Fibroblast of skin of left biceps (primary cell): ENCODE measurements at places on chromosomes 5 and 9.

- no peak for DNase-seq
These were observed 145.8 kb downstream of the BARX1 start for GRCh38 chr9:93809204-93809940.

GRCh38 chr9:18806232-18807080 lies 226.6 kb downstream of the SAXO1 start:
- DNase-seq = no peak

- no peak for DNase-seq
These were observed 20.6 kb downstream of the LIX1 start for GRCh38 chr5:97121848-97122247.

GRCh38 chr5:134127376-134127861 lies 12.9 kb downstream of the TCF7 start:
- no peak for DNase-seq

DNA sequence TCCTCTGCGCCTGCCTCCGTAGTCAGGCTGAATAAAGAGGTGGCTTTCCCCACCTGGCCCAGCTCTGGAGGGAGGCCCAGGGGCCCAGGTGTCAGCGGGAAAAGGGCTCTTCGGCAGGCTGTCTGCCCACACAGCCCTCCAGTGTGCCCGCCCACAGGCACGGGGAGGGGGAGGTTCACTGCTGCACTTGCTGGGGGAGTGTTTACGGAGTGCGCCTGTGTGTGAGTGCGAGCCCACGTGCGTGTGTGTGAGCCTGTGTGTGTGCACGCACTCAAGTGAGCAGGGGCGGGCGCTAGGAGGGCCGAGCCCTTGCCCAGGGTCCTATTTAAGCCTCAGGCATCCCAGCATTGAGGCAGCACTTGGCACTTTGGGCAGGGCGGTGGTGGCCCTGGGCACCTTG lies 10.9 kb downstream of the DNLZ start:
- DNase-seq = no peak

- peak; percentile 28 for DNase-seq
These were observed 697.0 kb upstream of the SEMA6A start for GRCh38 chr5:117271656-117272055.

DNA sequence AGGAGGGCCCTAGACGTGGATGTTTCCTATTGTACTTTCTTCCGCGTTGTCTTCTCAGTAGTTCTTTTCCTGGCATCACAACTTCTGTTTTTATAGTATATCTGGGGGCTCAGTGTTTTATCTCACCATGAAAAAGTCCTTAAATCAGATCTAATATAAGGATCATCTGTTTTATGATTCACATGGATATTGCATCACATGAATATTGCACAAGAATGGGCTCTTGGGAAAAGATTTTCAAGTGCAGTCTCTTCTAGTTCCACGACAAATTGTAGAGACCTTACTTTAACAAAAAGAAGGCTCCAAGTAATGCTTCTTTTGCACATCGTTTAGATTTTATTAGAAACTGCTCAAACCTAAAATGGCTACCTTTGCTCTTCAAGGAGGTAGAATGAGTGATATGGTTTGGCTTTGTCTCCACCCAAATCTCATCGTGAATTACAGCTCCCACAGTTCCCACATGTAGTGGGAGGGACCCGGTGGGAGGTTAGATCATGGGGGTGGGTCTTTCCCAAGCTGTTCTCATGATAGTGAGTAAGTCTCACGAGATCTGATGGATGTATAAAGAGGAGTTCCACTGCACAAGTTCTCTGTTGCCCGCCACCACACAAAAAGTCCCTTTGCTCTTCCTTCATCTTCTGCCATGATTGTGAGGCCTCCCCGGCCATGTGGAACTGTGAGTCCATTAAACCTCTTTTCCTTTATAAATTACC lies 53.7 kb upstream of the FAM120A start:
- DNase-seq = no peak

DNA sequence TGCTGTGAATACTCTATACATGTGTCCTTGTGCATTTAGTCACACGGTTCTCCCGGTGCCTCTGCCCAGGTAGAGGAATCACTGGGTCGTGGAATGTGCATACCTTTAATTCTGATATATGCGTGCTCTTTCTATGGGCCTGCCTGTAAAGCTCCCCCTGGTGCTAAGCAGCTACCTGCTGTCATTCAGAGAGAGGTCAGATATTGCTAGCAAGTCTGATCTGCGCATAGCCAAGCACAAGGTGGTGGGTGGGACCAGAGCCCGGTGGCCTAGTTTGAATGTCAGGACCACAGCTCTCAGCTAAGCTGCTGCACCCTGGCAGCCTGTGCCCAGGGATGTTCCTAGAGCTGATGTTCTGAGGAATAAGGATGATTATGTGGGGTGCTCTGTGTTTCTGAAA lies 33.4 kb downstream of the TJP2 start:
- DNase-seq = no peak

GRCh38 chr9:122246666-122247065 lies 17.9 kb upstream of the LHX6 start:
- DNase-seq = no peak

DNA sequence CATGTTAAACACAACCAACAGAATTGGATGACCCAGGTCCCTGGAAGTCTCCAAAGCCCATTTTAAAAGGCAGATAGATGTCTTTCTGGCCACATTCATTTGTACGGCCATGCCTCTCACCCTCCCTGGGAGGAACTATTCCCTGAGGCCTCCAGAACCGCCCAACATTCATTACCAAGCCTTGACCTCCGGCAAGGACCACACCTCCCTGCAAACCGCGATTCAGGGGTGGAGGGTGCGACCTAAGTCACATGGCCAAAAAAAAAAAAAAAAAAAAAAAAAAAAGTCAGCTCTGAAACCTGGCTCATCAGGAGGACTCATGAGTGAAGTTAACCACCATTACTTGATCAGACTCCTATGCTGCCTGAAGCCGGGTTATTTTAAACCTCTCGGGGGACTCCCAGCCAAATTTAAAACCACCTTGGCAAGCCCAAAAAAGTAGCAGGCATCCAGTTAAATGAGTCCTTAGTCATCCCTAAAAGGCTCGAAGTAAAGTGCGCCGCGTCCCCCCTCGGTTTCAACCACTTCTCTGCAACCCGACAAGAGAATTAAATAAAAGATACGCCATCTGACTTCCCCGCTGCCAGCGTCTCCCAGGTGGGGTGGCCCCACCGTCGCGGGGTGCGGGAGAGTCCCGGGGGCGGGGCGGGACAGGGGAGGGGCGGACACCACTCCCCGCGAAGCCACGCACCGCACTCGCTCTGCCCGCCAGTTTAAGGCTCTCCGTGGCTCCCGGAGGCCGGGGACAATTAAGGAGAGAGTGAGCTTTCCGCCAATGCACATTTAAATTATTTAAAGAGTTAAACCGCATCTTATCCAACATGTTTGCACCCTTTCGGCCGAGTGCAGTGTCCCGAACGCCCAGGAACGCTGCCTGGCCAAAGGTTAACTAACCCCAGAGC lies 2.3 kb downstream of the KLF9 start:
- DNase-seq = no peak

DNA sequence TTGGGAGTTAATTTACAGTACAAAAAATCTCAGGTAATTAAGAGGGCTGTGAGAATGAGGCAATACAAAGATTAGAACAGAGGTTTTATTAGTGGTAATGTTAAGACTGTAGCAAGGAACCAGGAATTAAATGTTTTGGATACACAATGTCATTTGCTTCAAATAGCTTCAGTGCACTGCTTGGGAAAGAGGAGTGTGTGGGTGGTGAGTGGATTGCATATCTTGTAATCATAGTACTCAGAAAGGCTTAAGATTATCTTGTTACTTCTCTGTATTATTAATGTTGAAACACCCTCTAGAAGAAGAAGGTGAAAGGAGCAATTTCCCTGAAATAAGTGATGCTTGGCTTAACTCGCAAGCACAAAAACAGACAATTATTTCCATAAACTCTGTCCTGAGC lies 21.0 kb upstream of the TBCA start:
- DNase-seq = no peak

DNA sequence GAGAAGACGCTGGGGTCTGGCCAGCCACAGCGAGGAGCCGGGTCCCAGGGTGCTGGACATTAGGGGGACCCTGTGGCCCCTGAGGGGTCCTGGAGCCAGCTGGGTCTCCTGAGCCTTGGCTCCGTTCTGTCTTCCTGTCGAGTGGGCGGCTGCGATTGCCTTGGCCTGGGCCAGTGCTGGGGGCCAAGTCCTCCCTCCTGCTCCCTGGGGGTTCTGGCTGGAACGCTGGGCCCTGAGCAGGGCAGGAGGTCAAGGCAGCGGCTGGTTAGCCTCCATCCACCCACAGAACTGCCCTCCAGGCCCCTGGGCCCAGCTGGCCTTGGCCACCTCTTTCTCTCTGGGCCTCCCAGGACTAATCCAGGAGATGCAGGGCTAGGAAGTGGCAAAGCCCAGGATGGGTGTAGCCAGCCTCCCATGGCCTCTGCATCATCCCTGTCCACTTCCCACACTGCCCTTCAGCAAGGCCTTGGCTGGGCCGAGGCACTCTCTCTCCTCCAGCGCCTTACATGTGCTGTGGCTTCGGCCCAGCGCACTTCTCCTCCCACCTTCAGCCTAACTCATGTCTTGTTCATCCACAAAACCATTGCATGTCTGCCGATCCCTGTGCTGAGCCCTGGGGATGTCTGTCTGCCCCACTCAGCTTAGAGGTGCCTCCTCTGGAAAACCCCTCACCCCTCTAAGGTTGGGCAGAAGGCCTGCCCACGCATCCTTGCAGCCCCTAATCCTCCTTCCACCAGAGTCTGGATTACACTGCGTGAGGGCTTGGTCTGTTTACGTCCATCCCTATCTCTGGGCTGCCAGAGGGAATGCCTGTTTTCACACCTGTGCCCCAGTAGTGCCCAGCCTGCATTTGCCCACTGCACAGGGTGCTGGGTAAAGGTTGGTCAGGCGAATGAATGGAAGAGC lies 5.0 kb downstream of the LAMC3 start:
- no peak for DNase-seq

GRCh38 chr9:6645355-6646292 lies at the start of gene GLDC:
GLDC (minus strand) TSS chr9:6645729; CDS start chr9:6645499, 230 bp downstream.
- DNase-seq = no peak

- DNase-seq = no peak
These were observed 475.1 kb upstream of the WWC1 start for GRCh38 chr5:167816354-167816753.

GRCh38 chr5:169838688-169839087 lies 141.6 kb downstream of the INSYN2B start:
- no peak for DNase-seq

GRCh38 chr9:135825435-135826187 lies 81.7 kb downstream of the CAMSAP1 start:
- DNase-seq = no peak

DNA sequence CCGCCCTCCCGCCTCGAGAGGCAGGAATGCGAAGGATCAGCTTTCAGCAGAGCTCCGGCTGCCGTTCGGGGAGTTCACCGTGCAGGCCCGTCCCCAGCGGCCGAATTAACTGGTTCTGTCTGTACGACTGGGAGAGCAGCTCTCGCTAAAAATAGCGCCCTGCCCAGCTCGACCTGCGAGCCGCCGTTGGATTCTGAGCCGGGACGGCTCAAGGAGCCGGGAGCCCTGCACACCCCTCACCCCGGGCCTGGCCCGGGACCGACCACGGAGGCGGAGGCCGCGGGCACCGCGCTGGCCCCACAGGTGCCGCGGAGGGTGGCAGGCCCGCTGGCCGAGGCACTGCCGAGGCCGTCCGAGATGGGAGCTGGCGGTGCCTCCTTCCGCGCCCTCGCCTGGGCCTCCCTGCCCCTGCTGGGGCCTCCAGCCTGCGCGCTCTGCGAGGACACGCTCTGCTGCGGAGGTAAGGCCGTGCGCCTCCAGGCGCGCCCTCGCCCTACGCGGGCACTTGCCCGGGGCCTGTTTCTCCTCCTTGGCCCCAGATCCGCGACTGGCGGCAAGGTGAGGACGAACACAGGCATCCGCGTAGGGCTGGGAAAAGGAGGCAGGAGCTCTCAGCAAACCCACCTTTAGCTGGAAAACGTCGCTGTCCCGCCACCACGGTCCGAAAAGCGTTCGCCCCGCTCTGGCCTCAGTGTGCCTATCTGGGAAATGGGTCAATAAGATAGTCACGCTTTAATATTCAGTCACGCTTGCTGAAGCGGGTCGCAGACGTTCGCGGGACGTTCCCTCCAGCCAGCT lies 53.1 kb upstream of the DAB2IP start:
- peak; percentile 58 for DNase-seq

DNA sequence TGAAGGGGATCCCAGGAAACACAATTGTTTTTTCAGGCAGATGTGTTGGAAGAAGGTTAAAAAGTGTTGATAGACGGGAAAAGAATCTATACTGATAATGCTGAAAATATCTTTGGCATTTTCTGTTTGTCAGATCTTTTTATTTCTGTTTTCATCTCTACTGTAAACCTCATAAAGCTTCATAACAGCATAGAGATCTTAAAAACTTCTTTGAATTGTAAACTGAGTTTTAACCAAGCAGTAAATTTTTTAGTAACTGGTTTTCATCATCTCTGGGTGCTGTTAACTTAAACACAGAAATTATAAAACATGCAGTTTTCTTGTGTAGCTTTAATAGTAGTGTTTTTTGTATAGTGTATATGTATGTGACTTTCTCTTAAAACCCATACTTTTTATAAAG lies 227.0 kb downstream of the WDR70 start:
- DNase-seq = no peak

GRCh38 chr9:104092875-104093600 lies 1.1 kb upstream of the SMC2 start:
- no peak for DNase-seq

- no peak for DNase-seq
These were observed 243.7 kb upstream of the SLC24A2 start for GRCh38 chr9:20032413-20033006.

DNA sequence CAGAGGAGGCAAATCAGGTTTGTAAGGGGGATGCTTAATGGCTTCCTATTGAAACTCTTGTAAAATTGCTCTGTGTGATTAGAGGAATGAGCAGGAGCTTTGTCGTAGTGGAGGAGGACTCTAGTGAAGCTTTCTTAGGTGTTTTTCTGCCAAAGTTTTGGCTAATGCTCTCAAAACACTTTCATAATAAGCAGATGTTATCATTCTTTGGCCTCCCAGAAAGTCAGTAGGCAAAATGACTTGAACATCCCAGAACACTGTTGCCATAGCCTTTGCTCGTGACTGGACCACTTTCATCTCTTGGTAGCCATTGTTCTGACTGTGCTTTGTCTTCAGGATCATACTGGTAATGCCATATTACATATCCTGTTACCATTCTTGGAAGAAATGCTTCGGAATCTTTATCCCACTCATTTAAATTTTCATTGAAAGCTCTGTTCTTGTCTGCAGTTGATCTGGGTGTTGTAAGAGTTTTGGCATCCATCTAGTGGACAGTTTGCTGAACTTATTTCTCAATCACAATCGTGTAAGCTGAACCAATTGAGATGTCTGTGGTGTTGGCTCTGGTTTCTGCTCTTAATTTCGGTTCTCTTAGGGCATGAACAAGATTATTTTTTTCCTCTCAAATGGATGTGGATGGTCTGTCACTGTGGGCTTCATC lies 187.6 kb downstream of the COMMD10 start:
- no peak for DNase-seq

DNA sequence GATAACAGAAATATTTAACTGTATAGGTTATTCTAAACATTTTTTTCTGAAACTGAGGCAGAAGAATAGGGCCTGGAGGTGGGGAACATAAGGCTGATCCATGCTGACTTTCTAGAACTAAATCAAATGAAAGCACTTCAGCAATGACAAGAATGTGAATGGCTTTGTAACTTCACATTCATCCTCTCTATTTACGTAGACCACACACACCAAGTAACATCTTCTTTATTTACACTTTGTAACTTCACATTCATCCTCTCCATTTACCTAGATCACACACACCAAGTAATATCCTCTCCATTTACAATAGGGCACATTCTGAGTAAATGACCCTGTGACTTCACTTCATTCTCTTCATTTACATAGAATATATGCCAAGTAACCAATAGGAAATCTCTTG lies 251.8 kb upstream of the CDH9 start:
- no peak for DNase-seq
